ENCODE measurements at places on chromosomes 1 and 21. TPM values are rescaled to one million over a fixed set of nuclear protein-coding genes. Genes with fewer than 3 reads are reported as not detected.

Gene SNIP1
- total RNA-seq = 29.8 TPM

Gene VANGL2
- 11.0 TPM for total RNA-seq

Gene NR5A2
- total RNA-seq = under 0.01 TPM

Gene B3GALT6
- total RNA-seq = 24.1 TPM

Gene BCL2L15
- total RNA-seq = 0.82 TPM

Gene PTPN7
- not detected for total RNA-seq

Gene OR10R2
- total RNA-seq = not detected

Gene BNIPL
- total RNA-seq = under 0.01 TPM

Gene PTGFR
- 7.7 TPM for total RNA-seq

Gene PDZK1IP1
- not detected for total RNA-seq

Gene SPATA1
- 1.2 TPM for total RNA-seq

Gene AIRE
- 0.41 TPM for total RNA-seq

Gene PPIAL4G
- total RNA-seq = 0.41 TPM

Gene EDN2
- not detected for total RNA-seq

Data from frontal cortex (tissue), 4 donors.